ENCODE measurements at places on chromosomes 5 and 9.

DNA sequence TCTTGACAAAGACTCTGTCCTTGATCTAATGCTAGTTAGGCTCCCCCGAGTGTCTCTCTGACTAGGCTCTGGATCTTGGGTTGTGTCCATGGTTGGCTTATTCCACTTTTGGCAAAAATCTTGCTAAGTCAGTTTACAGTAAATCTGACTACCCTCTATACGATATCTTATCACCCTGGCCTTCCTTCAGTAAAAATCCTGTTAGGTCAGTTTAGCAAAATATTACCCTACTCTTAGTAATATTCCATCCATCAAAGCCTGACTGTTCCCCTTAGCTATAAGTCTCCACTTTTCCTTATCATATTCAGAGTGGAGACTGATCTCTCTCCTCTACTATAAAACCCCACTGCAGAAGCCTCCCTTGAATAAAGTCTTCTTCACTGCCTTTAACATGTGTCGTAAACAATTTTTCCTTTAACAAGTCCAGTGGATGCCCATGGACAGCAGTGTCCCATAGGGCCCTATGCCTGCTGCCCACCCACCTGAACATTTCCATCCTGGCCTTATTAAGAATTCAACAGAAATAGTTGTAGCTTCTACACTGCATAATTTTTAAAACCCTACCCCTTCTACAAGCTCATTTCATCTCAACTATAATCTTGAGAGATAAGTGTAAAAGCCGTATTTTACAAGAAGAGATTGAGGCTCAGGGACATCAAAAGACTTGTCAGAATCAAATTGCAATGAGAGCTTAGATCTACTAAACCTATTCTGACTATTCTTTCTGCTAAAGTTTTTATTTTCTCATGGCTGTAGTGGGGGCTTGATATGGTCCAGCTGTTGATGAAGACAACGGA lies 22.3 kb downstream of the MINAR2 start:
- no peak for DNase-seq

DNA sequence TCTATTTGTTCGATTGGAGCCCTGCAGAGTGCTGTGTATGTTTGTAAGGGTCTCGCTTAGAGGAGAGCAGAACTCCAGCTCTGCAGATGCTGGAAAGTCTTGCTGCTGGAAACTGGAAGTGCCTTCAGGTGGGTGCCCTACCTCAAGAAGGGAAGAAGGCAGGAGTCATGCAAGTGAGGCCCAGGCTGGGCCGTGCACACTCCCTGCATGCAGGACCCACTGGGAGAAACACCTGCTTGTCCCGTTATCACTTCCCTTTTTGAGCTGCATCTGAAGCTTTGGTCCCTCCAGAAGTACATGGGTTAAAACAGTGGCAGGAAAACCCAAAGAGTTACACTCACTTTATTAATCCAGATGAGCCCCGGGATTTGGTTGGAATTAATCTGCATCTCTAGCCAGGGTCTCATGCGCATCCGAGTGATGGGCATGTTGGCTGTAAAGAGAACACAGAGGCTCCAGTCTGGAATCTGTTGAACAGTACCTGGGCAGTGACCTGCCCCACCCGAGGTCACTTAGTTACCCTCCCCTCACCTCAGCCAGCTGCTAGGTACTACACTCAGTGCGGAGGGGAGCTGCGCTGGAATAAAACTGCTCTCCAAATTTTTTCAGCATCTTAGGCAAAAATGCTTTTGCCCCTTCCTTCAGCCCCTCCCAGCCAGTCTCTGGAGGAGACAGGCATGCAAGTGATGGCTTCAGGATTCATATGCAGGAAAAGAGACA lies 1.4 kb downstream of the IRF1 start:
- no peak for DNase-seq

GRCh38 chr5:108637134-108637533 lies 110.6 kb upstream of the FER start:
- no peak for DNase-seq

DNA sequence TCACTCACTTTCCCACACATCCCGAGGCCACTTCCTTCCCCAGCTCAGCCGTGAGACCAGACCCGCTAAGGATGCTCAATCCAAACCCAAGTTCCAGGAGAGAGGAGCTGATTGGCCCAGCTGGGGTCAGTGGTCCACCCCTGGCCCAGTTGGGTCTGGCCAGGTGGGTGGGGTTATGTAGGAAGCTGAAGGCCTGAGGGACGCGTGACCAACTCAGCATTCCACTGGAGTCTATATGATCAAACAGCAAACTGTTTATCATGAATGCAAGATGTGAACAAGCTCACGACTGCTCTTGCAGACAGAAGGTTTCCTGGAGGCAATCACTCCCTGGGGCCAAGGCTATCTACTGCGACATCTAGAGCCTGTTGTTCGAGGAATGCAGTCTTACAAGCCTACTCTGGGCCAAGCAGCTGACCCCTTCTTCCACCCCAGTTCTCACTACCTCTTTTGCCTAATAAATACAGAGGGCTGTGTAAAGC lies 4.9 kb upstream of the RAPGEF1 start:
- no peak for DNase-seq

GRCh38 chr9:19378164-19378563 lies 1.9 kb downstream of the RPS6 start:
- no peak for DNase-seq

DNA sequence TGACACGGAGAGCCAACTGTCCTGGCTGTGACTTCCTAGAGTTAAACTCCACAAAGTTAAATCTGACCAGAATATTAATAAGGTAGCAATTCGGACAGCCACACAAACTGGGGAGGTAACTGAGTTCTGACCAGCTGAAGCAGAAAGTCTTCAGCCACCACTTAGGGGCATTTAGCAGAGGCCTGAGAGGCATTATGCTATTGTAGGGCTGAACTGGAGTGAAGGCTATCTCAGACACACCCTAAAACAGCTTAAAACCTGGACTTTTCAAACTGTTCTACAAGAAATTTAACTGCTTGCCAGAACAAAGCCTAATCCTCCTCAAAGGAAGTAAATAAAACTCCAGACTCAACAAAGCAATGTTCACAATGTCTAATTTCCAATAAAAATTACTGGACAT lies 32.4 kb downstream of the RANBP6 start:
- DNase-seq, result no peak

DNA sequence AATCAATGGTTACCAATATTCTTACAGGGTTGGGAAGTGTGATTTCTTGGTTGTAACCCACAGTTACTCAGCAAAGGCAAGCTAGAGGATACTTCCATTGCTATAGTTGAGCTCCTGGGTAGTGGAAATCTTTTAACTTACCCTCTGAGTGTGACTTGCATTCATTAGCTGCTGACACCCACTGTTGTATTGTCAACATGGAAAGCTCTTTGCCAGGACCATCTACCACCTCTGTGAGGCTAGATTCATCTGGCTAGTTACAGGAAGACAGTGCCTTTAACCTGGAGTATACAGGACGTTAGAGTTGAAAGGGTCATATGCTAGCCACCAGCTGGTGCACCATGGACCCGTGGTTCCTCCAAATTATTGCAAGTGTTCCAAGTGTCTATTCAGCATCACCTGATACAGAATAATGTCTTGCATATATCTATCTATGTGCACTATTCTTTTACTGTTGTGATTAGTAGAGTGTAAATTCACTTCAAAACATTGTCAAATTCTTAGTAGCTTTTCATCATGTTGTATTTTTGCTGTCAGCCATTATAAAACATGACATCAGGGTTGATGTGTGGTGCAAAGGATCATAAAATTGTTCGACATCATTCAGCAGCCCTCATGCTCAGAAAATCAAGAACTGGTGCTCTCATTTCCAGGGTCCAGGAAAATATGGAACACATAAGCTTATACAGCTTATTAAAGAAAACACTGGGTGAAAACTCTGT lies 239.0 kb downstream of the PJA2 start:
- no peak for DNase-seq

DNA sequence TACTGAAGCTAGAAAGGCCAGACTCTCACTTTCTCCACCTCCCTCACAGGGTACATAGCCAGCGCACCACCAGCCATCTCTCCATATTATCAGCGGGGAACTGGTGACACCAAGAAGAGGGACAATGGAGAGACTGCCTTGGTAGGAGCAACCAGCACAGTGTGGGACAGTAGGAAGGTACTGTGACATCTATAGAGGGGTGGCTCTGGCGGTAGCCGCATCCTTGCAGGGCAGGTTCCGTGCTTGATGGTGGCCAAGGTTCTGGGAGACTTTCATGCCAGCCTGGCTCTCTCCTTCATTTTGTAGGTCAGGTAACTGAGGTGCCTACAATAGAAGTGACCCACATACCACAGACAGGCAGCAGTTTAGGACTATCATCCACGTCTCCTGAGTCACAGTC lies 65.5 kb upstream of the SMIM23 start:
- DNase-seq, result no peak

DNA sequence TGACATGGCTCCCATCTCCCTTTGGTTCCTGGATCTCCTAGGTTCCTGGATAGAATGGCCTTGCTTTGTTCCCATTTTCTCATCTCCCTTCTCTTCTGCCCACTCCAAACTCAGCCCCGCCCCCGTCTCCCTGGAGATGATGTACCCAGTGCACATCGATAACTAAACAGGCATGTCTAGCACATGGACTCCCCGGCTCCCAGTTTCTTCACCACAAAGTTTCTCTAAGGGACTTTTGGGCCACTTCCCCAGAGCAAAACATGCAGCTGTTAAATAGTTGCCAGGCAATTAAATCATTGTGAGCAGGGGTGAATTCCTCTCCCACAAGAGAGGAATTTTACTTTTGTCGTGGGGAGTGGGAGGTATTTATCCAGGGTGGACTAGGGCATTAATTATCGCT lies 259.0 kb downstream of the GADD45G start:
- no peak for DNase-seq

DNA sequence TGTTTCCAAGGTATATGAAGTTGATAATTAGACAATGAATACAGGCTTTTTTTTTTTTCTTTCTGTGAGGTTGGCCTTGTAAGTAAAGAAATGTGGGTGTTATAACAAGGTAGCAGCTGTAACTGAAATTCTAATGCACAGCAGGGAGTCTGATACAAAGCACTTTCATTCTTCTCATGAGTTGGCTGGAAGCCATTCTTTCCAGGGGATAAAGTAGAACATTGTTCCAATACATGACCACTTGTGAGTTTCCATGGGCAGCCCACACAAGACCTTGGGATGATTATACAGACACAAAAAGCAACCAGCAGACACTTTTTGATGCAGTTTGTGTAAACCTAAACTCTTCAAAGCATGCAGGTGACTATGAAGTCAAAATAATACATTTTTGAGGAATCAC lies 1785.9 kb upstream of the WWC1 start:
- DNase-seq, result no peak

DNA sequence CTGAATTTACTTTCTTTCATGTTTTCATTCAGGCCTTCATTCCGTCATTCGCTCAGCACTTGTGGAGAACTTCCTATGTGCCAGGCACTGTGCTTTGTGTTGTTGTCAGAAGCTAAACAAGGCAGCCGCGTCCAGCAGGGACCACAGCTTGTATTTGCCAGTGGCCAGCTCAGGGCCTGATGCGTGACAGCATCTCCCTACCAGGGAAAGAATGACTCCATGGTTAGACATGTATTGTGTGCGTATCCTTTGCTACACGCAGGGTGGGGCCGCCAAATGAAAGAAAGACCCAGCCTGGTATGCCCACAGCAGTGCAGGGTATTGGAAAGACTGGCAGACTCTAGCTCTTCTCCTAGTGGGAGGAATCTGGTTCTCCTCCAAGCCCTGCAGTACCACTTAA lies 4.7 kb upstream of the COL27A1 start:
- no peak for DNase-seq

- DNase-seq, result no peak
Observed at GRCh38 chr5:119217183-119217582, 138.6 kb upstream of the TNFAIP8 start.

GRCh38 chr5:159047086-159047485 lies 52.6 kb downstream of the EBF1 start:
- DNase-seq, result no peak

DNA sequence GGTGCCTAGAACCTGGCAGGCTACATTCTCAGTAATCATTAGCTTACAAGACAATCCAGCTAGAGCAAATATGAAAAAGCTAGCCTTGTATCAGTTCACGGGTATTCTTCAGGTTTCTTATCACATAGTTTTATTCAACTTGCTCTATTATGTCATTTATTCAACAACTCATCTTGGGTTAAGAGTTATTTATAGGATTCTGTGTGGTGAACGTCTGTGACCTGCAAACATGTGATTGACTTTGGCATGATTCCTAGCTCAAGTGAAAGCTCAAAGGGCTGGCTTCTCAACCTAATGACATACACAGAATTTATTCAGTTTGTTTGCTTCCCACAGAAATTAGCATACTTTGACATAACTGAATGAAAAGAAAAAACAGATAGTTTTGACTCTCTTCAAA lies 173.1 kb downstream of the PLPPR1 start:
- DNase-seq, result no peak

DNA sequence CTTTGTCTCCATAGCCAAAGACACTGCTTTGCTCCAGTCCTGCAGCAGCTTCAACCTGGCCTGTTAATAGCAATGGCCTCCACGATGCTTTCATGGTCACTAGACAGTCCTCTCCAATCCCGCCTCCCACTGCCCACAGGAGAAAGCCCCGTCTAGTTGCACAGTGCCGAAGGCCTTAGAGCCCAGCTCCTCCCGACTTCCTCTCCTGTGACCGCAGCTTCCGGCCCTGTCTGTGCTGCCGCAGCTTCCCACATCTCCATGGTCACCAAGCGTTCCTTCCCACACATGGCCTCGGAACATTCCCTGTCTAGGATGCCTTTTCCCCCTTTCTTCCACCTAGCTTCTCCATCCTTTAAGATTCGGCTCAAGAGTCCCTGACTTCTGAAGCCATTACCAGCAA lies 23.4 kb downstream of the PCA3 start:
- no peak for DNase-seq

GRCh38 chr5:175821790-175822211 lies 49.6 kb upstream of the CPLX2 start:
- DNase-seq, result no peak

DNA sequence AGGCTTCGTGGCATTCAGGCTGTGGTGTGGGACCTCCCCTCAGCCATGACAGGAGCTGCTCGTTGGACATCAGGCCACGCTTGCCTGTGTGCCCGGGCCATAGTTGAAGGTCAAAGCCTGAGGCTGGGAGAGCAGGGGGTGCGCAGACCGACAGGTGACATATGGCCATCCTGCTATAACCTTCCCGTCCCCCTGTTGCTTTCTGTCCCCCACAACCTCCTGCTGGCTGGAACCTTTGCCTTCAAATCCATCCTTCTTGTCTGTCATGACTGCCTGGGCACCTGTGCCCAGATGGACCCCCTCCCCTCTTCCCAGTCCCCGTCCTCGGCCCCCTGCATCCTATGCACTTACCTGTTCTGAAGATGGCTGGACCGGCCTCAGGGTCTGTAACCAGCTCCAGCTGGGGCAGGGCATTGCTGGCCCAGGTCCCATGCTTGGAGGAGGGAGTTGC lies 83.2 kb downstream of the WNK2 start:
- no peak for DNase-seq

DNA sequence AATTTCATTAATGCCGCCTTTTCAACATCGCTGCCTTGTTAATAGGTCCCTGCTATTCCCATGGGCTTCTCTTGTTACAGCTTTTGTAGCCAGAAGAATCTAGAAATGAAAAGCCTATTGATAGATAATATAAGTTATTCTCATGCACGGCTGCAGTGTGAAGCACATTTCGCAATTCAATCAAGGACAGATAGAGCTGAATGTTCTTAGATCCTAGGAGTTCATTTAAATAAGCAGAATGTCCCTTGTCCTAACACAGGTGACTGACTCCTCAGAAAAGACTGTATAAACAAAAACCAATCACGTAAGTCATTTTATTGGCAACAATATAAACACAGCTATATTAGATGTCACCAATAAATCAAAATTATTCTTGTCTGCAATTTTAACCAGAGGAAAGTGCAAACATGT lies 9.4 kb downstream of the GLIS3 start:
- no peak for DNase-seq
